ENCODE measurements at places on chromosomes 13 and 19.

DNA sequence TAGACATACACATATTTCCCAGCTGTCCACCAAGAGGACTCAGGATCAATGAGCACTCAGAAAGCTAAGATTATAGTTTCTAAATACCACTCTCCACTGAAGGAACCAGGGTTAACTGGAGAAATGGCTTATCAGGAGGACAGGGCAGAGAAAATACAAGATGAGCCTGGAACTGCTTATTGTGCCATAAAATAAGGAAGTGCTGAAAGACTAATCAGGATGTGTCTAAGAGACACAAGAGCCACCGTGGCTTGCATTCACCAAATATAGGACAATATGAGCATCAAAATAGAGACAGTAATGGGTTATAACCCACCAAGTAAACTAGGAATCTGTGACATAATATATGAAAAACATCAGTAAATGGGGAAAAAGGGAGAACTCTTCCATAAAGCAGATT, 32.8 kb downstream of the KLF12 start:
- no peak for DNase-seq

- DNase-seq = no peak
Measured at GRCh38 chr13:37481011-37481884, 117.3 kb downstream of the POSTN start.

GRCh38 chr19:5110546-5110945, 141.6 kb downstream of the KDM4B start:
- no peak for DNase-seq

DNA sequence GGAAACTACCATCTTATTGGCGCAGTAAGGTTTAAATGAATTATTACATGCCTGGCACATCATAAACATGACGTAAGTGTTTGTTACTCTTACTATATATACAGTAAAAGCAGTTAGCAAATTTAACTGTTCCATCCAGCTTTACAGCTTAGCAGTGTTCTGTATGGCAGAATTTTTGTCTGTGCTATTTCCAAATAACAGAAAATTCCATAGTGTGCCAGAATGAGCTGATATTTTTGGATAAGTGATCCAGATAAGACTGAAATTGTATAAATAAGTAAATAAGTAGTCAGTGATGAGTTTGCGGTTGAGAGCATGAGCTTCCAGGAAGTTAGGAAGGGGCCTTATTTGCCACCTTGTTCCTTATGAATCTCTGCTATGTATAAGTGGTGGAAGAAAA, 236.5 kb upstream of the SLC10A2 start:
- DNase-seq = no peak

DNA sequence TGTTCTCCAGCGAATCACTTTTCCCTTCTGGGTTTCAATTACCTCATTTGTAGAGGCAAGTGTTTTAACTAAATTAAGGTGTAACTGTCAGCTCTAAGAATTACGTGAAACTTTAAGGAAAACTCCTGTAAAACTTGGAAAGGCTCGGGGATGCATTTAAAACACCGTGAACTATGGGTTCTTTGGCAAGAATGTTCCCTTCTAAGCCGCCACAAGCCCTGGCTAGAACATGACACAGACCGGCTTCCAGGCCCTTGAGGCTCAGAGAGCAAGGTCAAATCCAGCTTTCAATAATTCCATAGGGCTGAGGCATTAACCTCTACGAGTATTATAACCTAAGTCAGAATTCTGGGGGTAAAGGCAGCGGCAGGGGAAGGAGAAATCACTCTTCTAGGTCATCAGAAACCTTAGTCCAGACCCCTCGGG, 685 bp downstream of the VWA8 start:
- DNase-seq = no peak

GRCh38 chr19:44202470-44202869, 9.9 kb upstream of the ZNF227 start:
- DNase-seq = no peak

DNA sequence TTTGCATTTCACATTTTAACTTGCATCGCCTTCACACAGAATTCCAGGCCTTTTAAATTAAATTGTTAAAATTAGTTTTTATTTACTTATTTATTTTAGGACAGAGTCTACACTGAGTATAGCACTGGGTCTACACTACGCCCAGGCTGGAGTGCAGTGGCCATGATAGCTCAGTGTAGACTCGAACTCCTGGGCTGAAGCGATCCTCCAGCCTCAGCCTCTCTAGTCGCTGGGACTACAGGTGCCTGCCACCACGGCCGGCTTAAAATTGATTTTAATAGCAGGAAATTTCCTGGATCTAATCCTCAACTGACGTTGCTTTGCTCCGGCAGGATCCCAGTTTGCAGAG, 301 bp upstream of the ZNF610 start:
- DNase-seq = no peak

- DNase-seq = no peak
Measured at GRCh38 chr19:15320116-15320515, 12.2 kb downstream of the BRD4 start.

DNA sequence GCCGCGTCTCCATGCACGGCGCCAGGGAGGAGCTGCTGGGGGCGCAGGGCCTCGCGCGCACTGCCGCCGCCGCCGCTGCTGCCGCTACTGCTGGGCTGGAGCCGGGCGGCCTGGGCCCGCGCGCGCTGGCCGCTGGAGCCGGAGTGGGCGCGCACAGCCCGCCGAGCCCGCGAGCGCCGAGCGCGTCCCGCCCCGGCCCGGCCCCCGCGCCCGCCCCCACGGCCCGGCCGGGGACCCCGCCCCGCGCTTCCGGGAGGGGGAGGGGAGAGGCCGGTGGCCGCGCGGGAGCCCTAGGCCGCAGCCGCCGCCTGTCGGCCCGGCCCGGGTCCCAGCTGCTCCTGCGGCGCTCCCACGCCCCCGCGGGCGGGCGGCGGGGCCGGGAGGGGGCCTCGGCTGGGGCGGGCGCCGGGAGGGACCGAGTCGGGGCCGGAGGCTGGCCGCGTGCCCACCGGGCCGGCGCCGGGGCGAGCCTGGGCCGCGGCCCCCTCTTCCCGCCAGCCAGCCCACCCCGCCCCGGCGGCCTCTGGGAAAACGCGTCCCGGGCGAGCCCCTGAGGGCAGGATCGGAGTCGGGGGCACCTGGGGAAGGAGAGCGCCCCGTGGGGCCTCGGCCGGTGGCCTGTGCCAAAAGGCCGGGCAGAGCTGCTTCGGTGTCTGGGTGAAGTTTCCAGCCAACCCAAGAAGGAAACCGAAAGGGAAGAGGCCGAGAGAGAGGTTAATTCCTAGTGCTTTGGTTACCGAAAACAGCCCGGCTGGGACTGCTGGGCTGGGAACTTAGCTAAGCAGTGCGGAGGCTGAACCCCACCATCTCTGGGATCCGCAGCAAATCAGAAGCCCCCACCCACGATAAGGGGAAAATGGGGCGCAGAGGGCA, at the start of gene STK24:
Gene STK24, minus strand, starts transcription at position 145 of the 873 bp plus-strand sequence. CDS start 321 bp downstream, outside the sequence.
- peak; percentile 60 for DNase-seq

DNA sequence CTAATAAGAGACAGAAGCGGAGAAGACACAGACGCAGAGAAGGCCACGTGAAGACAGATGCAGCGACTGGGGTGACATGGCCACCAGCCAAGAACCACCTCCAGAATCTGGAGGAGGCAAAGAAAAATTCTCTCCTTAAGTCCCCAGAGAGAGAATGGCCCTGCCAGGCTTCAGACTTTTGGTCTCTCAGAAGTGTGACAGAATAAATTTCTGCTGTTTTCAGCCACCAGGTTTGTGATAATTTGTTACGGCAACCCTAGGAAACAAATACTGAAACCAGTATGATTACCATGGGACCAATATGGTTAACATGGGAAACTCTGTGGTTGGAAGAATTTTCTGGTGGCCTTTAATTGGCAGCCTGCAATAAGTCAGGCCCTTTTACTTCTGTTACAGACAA, 63.9 kb upstream of the DOCK9 start:
- DNase-seq = no peak

GRCh38 chr13:29362849-29363604, 232.5 kb downstream of the SLC7A1 start:
- peak; percentile 20 for DNase-seq

GRCh38 chr13:50376895-50377575, 361.8 kb downstream of the KCNRG start:
- no peak for DNase-seq

DNA sequence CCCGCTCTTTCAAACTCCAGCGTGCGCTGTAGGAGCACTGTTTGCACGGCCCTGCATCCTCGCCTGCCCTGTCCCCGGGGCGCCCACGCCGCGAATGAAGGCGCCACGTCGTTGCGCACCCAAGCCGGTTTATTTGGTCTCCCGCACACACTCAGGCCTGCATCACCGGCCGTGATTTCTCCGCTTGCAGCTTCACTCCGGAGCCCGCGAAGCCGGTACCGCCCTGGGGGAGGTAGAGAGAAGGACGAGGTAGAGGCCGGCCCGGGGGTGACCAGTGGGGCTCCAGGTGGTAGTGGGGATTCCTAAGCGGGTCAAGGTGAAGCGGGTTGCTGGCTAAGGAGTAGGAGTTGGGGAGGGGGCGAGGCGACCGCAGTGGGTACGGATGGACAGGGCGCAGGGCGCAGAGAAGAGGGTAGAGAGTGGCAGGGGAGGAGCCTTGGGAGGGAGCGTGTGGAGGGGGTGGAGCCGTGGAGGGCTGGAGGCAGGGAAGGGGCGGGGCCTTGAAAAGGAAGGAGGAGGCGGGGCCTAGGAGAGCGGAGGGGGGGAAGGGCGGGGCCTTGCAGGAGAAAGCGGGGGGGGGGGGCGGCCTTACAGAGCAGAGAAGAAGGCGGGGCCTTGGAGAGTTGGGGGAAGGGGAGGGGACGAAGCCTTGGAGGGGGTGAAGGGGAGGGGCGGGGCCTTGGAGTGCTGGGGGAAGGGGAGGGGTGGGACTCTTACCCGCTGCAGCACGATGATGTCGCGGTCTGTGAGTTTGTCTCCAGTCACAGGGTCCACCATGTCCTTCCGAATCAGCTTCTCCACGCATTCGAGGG, 24.6 kb downstream of the NOSIP start:
- DNase-seq = peak; percentile 81

GRCh38 chr19:6267552-6268381, 12.0 kb downstream of the MLLT1 start:
- no peak for DNase-seq

DNA sequence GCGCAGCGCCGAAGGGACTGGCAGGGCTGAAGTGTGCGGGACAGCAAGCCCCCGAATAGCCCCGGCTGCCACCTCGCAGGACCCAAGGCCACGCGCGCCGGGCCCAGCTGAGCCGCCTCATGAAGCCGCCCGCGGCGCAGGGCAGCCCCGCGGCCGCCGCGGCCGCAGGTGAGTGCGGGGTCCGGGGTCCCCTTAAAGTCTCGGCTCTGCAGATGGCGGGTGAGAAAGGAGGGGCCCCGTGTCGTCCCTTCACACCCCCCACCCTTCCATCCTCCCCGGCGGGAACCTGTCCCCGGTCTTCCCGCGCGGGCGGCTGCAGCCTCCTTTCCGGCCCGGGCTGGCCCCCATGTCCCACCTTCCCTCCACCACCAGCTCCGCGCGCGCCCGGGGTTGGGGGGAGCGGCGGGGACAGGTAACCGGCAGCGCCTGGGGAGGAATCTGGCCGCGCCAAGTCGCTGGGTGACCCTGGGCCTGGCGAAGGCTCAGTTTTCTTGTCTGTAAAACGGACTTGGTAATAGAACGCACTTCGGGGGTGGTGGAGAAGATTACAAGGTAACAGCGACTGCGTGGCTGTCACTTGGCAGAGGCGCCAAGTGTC, 338 bp downstream of the RGCC start:
- DNase-seq = peak; percentile 45

GRCh38 chr13:95382916-95383315, 81.7 kb upstream of the ABCC4 start:
- no peak for DNase-seq

GRCh38 chr13:25172303-25172630, 179 bp upstream of the AMER2 start:
- DNase-seq = no peak

DNA sequence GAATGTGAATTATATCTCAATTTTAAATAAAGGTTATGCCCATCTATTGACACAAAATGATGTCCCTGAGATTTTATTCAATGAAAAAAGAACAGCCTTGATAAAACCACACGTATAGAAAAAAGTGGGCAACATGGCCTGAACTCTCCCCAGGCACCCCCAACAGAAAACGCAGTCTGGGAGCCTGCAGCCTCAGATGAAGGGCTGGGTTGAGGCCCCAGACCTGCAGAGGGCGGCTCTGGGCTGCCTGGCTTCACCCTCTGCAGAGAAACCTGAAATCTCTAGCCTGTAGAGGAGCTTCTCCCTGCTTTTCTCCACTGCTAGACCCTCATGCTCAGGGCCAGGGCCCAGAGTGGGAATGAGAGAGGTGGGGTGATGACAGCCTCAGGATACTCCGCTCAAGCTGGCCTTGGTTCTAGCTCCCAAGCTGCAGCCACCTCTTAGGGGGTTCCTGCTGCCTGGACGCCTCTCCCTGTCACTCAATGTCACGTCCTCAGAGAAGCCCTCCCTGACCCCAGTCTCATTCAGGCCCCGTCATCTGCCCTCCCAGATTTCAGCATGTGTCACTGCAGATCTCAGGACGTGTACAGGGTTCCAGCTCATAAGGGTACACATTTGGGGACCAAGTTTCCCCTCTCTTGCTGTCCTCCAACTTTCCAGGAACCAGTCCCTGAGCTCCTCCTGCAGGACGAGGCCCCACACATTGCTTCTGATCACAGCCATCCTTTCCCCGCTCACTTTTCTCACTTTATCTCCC, 1.8 kb downstream of the MBD3 start:
- DNase-seq = peak; percentile 48

- DNase-seq = no peak
Measured at GRCh38 chr13:26179344-26179743, 42.8 kb downstream of the RNF6 start.

- DNase-seq = no peak
Measured at GRCh38 chr13:95106562-95106961, 194.7 kb downstream of the ABCC4 start.

GRCh38 chr13:76361868-76362267, 524.3 kb downstream of the KCTD12 start:
- no peak for DNase-seq

DNA sequence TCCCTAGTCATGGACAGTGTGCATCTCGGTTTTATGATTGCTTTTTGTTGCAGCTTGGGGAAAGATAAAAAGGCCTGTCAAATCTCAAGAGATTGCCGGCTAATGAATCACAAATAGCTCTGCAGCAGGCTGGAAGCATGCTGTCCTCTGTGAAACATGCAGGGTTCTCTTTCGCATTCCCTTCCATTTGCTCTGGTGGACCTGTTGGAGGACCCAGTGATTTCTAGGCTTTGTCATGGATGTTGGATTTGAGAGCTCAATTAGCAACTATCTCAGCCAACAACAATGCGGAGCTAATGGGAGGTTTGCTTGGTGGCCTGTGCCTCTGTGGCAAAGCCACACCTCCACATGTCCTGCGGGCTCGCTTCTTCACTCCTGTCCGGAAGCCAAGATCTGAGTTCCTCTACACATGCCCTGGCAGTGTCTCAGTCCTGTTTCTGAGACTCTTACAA, 418.1 kb upstream of the ARGLU1 start:
- no peak for DNase-seq

DNA sequence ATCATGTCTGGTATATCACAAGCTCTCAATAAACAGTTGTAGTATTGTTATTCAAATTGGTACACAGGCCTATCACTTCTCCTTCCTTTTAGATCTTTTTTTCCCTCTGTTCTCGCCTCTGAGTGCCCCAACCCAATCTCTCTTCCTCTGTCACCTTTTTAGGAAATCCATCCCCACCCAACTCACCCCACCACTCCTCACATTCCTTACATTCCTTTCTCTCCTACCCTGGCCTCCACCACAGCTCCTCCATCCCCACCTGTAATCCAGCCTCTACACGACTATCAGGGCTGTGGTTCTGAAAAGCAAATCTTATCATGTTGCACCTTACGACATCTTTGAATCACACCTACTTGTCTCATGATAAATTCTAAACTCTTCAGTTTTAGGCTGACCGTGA, 545.4 kb upstream of the GPC6 start:
- DNase-seq = no peak

GRCh38 chr19:18416778-18417249, 2.4 kb upstream of the SSBP4 start:
- DNase-seq = peak; percentile 66

GRCh38 chr13:97715763-97716162, 237.7 kb upstream of the IPO5 start:
- no peak for DNase-seq
